Retina (tissue), 1 donor: ENCODE measurements at places on chromosomes 16 and 17.

- DNase-seq = peak; percentile 48
Observed at GRCh38 chr17:17590141-17590751, 1.3 kb downstream of the PEMT start.

DNA sequence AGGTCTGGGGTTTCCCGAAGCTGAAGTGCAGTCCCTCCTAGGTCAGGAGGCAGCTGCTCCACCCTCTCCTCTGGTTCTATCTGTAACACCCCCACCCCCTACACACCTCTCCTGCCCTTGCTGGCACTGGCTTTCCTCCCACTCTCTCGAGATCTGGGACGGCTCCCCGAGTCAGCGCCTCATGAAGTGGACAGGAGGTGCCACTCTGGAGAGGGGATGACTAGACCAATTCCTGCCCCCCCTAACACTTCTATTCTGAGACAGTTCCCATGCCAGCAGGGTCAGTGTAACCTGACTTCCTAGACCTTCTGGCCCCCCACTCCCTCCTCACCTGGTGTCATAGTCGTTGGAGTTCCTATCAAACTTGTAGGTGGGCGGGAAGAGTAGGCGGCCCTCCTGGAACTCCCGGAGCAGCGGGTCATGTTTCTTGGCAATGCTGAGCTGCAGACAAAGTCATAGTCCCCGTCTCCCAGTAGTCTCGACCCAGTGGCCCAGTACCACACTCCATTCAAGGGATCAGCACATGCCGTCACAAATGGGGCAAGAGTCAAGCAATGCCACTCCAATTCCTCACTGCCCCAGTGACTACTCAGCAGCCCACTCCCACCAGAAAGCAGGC is 9.7 kb downstream of the INPP5K start:
- DNase-seq = no peak

- no peak for DNase-seq
Observed at GRCh38 chr17:74584292-74585060, 7.6 kb downstream of the CD300LD start.

- no peak for DNase-seq
Observed at GRCh38 chr17:73017658-73018057, 74.8 kb downstream of the SLC39A11 start.
